Mesenteric fat pad (tissue), 1 donor: ENCODE measurements at places on chromosomes 2 and 18. TPM values are rescaled to one million over a fixed set of nuclear protein-coding genes. Genes with fewer than 3 reads are reported as not detected.

Gene POTEJ
- not detected for total RNA-seq

Gene GKN1
- total RNA-seq = not detected

Gene PDE1A
- 7.1 TPM for total RNA-seq

Gene ARHGAP28
- total RNA-seq = 9.1 TPM

Gene TNFRSF11A
- 17.1 TPM for total RNA-seq

Gene TTC39C
- total RNA-seq = 46.7 TPM

Gene NEU2
- not detected for total RNA-seq

Gene SUCLG1
- total RNA-seq = 91.1 TPM

Gene IL1A
- total RNA-seq = not detected

Gene MAB21L4
- total RNA-seq = not detected

Gene CD8B2
- total RNA-seq = not detected

Gene ANTXR1
- total RNA-seq = 51.9 TPM

Gene RNF152
- 9.6 TPM for total RNA-seq

DNA sequence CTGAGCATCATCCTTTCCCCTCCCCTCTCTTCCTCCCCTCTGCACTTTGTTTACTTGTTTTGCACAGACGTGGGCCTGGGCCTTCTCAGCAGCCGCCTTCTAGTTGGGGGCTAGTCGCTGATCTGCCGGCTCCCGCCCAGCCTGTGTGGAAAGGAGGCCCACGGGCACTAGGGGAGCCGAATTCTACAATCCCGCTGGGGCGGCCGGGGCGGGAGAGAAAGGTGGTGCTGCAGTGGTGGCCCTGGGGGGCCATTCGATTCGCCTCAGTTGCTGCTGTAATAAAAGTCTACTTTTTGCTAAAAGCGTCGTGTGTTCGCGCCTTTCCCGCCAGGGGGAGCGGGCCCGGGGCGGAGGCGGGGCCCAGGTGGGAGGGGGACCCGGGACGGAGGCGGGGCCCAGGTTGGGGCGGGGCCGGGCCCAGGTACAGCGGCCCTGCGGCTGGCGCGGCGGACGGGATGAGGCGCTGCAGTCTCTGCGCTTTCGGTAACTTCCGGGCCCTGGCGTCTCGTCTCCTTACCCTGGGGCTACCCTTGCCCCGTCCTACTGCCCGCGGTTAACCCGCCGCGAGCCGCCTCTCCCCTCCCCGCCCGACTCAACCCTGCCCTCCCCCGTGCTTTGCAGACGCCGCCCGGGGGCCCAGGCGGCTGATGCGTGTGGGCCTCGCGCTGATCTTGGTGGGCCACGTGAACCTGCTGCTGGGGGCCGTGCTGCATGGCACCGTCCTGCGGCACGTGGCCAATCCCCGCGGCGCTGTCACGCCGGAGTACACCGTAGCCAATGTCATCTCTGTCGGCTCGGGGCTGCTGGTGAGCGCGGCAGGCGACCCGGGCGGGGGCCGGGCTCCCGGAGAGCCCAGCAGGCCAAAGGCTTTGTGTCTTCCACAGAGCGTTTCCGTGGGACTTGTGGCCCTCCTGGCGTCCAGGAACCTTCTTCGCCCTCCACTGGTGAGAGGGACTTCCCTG lies at the start of gene KRTCAP3:
TSS of gene KRTCAP3 (plus strand) at position 424 of the 962 bp plus-strand sequence. CDS start at position 456, 32 bp downstream.
- DNase-seq = no peak

DNA sequence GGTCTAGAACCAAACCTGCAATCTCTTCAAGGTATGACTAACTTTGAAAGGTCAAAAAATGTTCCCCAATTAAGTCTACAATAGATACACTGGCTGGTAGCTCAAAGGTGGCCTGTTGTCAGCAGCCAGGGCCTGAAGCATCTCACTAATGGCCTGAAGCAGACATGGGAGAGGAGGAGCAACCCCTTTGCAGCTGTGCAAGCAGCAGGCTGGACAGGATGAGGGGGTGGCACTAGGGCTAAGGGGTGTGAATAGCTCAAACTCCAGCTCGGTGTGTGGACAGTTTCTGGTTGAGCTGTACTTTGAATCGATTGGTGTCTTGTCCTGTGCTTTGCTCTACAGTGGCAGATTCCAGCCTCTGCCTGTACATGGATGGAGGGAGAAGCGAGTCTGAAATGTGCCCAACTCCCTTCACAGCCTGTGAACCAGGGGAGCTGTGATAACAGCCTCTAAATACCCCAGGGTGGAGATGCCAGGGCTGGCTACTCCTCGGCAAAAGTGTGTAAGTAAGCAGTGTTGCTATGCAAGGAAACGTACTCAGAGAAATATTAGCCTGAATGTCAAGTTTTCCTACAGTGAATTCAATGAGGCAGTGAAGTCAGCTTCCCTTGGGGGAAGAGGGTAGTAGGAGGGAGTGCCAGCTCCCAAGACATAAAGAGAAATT lies 34.7 kb upstream of the DTNB start:
- peak; percentile 37 for DNase-seq

DNA sequence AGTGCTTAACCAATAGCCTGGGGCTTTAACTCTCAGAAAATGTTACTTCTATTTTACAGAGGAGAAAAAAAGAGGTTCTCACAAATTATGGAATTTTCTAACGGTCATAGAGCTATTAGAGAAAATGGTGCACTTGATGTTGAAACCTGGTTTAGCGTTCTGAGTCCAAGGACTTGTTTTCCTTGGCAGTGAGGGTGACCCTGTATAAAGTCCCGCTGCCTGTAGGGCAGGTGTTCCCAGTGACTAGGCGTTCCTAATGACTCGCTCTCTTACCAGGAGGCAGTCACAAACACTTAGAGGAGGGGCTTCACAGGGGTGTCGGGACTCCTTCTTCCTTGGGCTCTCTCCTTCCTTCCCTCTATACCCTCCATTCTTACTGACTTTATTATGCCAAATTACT lies 175.8 kb downstream of the ACTR3 start:
- no peak for DNase-seq

- no peak for DNase-seq
These were observed 338.3 kb upstream of the ZEB2 start for GRCh38 chr2:144858211-144858610.

- peak; percentile 82 for DNase-seq
These were observed 20.3 kb upstream of the KCNF1 start for GRCh38 chr2:10891390-10891789.

DNA sequence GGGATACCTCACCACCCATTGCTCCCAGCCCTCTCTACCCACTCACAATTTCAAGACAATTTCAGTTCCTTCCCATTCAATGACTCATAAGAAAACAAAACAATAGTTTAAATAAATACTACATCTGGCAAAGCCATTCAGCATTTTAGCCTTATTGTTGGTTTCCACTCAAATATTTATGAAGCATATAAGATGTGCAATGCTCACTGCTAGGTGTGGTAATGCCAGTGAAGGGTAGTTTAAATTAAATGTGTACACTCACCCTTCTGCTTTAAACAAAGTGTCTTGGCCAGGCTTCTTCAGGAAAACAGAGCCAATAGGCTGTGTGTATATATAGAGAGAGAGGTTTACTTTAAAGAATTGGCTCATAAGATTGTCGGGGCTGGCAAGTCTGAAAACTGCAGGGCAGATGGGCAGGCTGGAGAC lies 37.0 kb downstream of the INO80C start:
- no peak for DNase-seq

GRCh38 chr2:23400703-23401102 lies 15.7 kb downstream of the KLHL29 start:
- no peak for DNase-seq

DNA sequence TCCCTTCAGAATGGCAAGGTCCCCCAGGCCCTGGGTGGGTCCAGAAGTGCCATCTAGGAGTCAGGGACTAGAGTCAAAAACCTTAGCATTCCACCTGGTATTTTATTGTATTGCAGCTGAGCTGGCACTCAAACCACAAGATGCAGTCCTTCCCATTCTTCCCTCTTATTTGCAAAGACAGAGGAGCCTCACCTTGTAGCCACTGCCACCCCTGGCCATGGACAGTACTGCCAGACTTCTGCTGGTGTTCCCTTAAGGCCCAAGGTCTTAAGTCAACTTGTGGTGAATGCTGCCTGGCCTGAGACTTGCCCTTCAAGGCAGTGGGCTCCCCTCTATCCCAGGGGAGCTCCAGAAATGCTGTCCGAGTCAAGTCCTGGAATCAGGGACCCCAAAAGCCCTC lies 6.9 kb downstream of the UGT1A10 start:
- DNase-seq = no peak

DNA sequence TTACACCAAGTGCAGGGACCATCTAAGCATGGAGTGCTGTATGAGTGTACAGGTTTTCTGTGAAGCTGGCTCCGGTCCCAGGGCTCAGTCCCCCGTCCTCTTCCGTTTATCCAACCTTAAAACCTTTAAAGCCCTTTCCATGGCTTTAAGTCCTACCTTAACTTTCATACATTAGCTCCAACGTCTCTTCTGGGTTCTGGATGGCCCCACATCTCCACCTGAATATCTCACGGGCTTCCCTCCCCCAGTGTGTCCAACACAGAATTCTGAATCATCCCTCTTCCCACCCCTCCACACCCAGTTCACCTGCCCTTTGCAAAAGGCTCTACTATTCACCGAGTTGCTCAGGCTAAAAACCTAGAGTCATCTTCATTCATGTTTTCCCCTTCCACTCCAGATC lies 12.8 kb downstream of the ARHGAP25 start:
- no peak for DNase-seq

- DNase-seq = no peak
These were observed 5.4 kb upstream of the HK2 start for GRCh38 chr2:74828543-74828942.

- DNase-seq = no peak
These were observed 107.1 kb downstream of the CDC42EP3 start for GRCh38 chr2:37564356-37564755.

DNA sequence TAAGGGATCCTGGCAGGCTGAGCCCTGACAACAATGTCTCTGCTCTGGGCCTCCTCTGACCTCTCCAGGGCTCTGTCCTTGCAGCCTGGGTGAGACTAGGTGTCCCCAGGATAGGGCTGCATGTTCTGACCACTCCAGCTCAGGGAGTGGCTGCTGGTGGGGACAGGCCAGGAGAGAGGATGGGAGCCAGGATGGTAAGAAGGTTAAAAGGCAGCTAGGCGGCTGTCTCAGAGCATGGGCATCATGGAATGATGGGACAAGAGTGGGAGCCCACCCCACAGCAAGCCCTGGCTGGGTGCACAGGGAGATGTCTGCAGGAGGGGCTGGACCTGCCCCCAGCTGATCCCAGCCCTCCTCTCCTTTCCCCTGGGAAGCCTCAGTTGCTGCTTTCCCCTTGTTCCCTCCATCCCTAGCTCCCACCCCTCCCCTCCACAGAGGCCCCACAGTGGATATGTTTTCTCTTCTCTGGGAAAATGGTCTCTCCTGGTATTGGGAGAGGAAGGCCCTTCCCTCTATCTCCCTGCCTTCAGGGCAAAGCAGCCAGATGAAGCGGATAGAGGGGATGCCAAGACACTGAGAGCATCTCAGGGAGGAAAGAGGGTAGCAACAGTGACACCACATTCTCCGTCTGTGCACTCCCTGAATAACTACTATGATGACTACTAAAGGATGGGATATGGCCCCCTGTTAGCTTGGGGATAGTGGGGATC lies 334.3 kb downstream of the DYSF start:
- DNase-seq = no peak

- DNase-seq = no peak
These were observed 108.0 kb downstream of the DTNA start for GRCh38 chr18:34818064-34818463.

DNA sequence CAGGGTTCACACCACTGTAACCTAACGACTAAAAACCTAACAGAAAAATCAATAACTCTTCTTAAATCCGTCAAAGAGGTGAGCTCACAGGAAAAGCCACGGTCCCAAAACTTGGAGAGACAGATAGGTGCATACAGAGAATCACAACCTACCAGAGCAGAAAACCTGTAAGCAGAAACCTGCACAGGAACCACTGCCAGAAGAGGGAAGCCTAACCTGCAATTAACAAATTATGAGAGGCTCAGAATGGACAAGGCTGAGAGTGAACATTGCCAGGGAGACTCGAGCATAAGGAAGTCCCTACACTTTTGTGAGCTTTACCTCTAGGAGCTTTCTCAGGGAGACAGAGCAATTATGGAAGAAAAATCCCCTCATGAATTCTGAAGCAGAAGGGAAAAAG lies 156.2 kb upstream of the NETO1 start:
- no peak for DNase-seq

DNA sequence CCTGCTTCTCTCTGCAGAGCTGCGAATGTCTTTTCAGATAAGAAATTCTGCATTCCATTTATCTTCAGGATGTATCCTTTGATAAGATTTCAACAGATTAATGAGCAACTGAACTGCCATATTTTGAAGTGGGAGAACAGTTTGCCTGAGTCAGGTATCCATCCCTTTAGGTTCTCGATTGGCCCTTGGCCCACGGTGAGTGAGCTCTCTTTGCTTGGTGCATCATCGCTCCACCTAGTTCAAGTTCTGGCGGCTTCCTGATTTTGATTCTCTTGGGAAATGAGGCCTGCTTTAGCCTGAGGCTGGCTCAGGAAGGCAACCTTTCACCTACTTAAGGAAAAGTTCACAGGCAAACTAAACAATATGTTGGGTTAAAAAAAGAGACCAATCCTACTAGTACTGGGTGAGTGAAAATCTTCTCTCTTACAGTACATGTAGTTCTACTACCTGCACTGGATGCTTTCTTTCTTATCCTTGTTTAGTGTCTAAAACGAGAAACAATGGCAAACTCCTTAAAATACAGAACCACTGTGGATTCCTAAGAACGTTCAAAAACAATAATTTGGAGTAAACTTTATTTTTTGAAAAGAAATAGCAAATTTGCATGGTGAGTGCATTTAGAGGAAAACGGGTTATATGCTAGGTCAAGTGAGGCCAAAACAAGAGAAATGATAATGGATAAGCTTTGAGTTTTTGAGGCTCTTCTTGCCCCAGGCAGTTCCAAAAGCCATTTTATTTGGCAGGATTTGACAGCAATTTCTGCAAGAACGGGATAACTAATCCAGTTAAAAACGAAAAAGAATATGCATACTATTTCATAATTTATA lies 837 bp upstream of the ACSL3 start:
- DNase-seq = no peak

- no peak for DNase-seq
These were observed 11.9 kb downstream of the ANXA4 start for GRCh38 chr2:69753659-69754363.

GRCh38 chr18:49672853-49673252 lies 111.0 kb downstream of the LIPG start:
- DNase-seq = no peak

DNA sequence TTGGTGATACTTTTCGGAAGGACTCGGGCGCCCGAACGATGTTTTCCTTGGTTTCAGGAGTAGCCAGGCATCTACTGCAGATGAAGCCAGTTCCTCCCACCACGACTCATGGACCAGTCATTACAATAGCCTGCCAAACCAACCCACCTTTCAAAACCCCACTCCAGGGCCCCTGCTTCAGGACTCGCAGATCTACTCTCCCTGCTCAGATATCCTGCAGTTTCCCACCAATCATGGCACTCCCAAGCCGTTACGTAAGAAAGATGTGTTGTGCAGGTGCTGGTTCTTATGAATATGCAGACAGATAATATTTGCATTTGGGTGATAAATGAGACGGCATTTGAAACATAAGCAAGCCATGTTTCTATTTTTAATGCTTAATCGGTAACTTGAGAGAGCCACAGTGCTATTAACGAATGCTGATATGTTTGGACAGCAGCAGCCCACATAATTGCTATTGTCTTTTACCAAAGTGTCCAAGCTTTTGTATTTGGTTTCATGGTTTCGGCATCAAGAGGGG lies 3.5 kb upstream of the CYS1 start:
- DNase-seq = no peak
